Stimulated activated CD4-positive, alpha-beta T cell treated with anti-CD3 and anti-CD28 coated beads, Interleukin-12 subunit alpha, Interleukin-12 subunit beta, amount 100 ng/mL, for 4 hours (primary cell): ENCODE measurements at places on chromosomes 11 and 22.

GRCh38 chr22:48596111-48596850 lies 1231.4 kb downstream of the BRD1 start:
- DNase-seq, result no peak

GRCh38 chr22:44108076-44108475 lies 72.6 kb upstream of the PARVG start:
- no peak for DNase-seq

- peak; percentile 28 for DNase-seq
Observed at GRCh38 chr11:67648140-67648795, 2.3 kb downstream of the ACY3 start.

DNA sequence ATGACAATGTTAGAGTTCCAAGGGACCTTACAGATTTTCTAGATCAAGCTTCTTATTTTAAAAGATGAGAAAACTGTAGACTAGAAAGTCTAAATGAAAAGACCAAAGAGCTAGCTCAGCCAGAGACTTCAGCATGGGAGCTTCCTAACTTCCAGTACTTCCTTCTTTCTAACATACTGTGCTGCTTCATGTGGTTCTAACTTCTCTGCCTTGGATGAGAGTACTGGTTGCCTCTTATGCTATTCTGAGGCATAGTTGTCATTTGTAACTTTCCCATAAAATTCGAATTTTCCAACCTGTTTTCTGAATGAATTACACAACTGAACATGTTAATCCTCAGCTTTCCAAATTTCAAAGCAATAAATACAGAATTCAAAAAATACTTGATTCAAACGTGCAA lies 1.8 kb downstream of the MTMR2 start:
- DNase-seq, result no peak

- no peak for DNase-seq
Observed at GRCh38 chr11:127609025-127609773, 608.6 kb upstream of the KIRREL3 start.

GRCh38 chr11:45243967-45244366 lies 42.2 kb downstream of the SYT13 start:
- DNase-seq, result no peak

DNA sequence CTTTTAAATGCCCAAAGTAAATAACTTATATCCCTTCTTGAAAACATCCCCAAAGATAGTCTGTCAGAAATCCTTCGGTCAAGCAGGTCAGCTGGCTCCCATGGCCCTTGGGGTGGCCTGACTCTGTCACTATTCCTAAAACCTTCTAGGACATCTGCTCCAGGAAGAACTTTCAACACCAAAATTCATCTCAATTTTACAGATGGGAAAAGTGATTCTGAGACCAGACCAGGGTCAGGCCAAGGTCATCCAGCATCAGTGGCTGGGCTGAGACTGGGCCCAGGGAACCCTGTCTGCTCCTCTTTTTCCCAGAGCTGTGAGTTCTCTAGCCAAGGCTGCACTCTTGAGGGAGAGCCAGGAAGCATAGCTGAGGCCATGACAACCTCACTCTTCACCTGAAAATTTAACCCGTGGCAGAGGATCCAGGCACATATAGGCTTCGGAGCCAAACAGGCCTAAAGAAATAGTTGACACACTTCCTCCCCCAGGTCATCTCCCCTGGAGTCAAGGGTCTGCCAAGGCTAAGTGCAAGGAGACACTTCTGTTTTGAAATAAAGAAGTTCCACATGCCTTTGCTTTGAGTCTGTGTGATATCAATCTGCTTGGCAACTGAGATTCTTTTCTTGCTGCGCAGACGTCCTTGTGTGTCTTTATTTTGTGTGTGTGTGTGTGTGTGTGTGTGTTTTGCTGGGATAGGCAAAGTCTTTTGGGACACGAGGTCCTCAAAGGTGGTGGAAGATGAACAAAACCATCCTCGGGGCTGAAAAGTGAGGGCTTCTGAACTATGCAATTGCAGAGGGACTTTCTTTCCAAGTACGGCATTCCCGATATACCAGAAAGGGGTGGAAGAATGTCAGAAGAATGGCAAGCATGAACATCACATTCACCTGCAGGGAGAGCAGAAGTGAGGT lies 16.8 kb upstream of the PRG2 start:
- no peak for DNase-seq

DNA sequence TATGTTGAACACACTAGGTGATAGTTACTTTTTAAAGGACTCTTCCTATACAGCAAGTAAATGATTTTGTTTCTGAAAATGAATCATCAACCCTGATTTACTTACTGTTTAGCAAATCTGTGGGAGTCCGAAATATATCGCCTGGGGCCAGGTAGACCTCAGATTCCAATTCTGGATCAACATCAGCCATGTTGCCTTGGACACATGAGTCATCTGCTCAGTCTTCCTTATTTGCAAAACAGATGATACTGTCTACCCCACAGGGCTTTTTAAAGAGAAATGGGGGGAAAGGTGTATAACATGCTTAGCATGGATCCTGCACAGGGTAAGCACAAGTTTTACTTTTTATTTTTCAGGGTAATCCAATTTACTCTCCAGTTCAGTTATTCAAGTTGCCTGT lies 324.2 kb downstream of the TENM4 start:
- DNase-seq, result no peak

- DNase-seq, result no peak
Observed at GRCh38 chr11:115660030-115660805, 156.0 kb upstream of the CADM1 start.

- no peak for DNase-seq
Observed at GRCh38 chr22:40412441-40412840, 42.0 kb downstream of the SGSM3 start.

- no peak for DNase-seq
Observed at GRCh38 chr22:42364604-42365110, 67.5 kb downstream of the NFAM1 start.

GRCh38 chr11:70671611-70672010 lies 273.3 kb downstream of the CTTN start:
- no peak for DNase-seq

GRCh38 chr22:35835998-35836691 lies 118.5 kb downstream of the APOL5 start:
- DNase-seq, result no peak

GRCh38 chr22:31977939-31978338 lies 33.6 kb downstream of the YWHAH start:
- DNase-seq, result no peak

DNA sequence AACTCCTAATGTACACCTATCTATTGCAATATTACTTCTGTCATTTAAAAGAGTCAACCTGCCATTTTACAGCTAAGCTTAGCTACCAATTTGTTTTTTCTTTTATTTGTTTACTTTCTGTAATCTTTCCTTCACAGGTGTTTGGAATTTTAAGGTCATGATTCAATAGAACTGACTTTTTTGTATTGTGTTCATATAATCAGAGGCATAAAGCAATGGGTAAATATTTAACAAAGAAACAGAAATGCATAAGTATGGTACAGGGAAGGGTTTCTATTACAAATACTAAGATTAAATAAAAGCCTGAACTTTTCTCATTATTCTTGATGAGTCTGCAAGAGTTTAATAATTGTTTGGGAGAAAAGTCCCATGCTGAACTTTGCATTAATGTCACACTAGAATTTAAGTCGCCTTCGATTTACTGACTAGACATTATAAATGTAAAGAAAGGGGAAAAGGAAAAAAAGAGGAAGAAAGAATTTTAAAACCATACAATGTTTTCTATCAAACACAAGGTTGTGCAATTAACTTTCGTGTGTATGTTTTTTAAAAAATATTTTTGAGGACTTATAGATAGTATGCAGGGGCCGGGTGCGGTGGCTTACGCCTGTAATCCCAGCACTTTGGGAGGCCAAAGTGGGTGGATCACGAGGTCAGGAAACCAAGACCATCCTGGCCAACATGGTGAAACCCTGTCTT lies 35.0 kb upstream of the HIPK3 start:
- no peak for DNase-seq

DNA sequence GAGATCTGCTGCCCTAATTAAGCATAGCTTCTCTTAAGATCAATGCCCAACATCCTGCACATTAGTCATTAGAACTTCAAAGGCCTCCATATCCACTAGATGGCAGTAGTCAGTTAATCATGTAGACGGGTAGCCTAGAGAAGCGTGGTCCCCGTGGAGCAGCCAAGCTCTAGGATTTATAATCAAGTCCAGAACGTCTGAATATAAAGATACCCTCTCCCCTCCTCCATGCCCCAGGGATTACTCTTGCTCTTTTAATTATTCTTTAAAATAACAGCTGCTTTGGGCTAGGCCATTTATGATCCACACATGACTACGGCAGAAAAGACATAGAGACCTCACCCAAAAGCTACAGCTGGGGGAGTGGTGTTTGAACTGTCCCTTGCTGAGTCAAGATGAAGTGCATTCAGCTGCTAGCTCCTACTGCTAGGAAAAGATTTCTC lies 327.6 kb upstream of the PLET1 start:
- peak; percentile 30 for DNase-seq

DNA sequence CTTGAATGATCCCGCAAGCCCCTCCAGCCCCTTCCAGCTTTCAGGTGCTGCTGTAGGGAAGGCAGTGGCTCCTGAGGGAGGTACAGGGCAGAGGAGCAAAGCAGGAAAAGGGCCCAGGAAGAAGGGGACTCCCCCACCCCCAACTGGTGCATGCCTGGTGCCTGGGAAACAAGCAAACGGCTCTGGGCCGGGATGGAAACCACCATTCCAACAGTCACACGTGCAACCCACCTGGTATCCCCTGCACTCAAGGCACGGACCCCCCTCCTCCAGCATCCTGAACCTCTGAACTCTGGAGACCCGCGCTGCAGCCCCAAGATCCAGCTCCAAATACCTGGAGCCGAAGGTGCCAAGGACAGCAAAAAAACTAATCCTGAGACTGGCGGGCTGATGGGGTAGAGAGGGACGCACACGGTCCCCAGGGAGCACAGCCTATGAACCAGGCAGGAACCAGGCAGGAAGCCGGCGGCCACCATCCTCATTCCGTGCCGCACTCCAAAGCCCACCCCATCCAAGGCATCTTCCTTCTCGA lies 537 bp downstream of the SCN4B start:
- DNase-seq, result no peak

DNA sequence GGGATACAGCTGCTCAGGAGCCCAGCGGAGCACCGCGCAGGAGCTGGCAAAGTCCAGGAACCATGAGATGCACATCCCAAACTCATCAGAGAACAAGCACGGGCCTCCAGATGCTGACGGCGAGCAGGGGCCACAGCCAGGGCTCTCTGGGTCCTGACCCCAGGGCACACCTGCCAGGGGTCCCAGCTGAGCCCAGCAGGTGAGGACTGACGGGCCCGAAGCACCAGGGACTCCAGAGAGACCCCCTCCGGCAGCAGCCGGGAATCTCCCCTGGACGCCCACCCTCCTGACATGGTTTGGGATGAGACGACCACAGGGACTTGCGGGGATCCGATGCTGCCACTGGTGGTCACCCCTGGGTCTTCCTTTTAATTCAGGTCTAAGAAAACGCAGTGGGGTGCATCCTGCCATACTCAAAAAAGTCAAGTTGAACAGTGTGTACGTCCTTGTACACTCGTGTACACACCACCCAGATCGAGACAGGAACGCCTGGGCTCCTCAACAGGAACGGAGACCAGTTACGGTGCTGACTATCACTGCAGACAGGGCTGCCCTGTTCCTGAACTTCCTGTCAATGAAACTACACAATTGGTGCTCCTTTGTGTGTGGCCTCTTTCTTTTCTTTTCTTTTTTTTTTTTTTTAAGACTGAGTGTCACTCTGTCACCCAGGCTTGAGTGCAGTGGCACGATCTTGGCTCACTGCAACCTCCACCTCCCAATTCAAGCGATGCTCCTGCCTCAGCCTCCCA lies 21.9 kb downstream of the TTLL8 start:
- no peak for DNase-seq

DNA sequence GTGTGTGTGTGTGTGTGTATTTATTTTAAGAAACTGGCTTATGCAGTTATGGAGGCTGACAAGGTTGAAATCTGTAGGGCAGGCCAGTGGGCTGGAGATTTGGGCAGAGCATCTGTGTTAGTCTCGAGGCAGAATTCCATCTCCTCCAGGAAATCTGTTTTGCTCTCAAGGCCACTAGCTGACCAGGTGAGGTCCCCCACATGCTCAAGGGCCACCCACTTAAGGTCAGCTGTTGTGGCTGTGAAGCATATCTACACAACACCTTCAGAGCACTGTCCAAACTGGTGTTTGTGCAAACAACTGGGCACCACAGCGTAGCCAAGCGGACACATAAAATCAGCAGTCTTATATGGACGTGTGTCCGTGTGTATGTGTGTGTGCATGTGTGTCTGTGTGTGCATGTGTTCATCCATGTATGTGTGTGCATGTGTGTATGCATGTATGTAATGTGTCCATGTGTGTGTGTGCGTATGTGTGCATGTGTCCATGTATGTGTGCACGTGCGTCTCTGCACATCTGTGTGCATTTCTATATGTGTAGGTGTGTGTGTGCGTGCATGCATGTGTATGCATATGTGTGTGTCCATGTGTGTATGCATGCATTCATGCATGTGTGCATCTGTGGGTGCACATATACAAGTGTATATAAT lies 400.9 kb downstream of the BRD1 start:
- DNase-seq, result no peak

- no peak for DNase-seq
Observed at GRCh38 chr22:46027211-46028105, 50.5 kb upstream of the WNT7B start.

GRCh38 chr11:122723576-122723975 lies 68.1 kb downstream of the UBASH3B start:
- DNase-seq, result no peak

- no peak for DNase-seq
Observed at GRCh38 chr11:36627471-36627870, 29.4 kb upstream of the RAG2 start.

- DNase-seq, result no peak
Observed at GRCh38 chr11:10743354-10744000, 7.6 kb upstream of the CTR9 start.

GRCh38 chr11:3135481-3136440 lies 29.3 kb downstream of the OSBPL5 start:
- DNase-seq, result no peak

DNA sequence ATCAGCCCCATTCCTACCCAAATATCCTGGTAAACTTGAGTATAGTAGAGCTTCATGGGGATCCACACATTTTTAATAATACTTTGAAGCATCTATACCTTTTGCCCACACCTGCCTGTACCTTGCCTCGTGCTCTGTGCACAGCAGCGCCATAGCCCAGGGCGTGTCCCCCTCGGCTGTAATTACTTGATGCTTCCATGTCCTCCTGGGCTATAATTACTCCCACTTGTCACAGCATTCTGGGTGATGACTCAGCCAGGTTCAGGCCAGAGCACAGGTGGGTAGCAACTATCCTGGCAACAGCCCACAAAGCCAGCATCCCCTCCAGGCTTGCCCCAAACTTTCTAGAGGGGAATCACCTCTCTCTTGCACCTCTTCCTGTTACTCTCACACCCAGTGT lies 23.7 kb upstream of the SLC36A4 start:
- DNase-seq, result no peak

DNA sequence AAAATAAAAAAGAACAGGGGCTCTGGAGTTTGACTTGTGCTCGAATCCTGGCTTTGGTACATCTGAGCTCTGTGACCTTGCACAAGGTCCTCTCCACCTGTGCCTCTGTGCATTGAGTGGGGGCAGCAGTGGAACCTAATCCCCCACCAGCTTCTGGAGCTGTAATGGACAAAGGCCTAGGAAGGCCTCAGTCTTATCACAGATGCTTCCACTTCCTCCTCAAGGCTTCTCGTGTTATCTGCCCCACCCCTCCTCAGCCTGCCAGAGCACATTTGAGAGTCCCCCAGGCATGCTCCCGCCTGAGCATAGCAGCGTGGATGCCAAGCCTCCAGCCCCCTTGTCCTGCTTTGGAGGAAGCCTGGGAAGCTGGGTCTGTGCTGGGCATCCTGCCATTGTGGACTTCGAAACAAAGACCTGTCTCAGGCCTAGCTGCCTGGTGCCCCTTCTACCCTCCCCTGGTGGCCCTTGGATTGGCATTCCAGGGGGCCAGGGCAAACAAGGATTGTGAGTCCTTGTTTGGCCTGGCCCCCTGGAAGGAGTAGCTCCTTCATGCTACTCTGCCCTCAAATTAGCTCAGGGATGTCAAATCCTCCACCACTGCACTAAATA lies 15.0 kb downstream of the SLC35E4 start:
- no peak for DNase-seq
